AG20443 (cell line): ENCODE measurements at places on chromosomes 7 and 10.
A peak's percentile ranks its signal among the peaks of the same experiment; 100 is the strongest.

DNA sequence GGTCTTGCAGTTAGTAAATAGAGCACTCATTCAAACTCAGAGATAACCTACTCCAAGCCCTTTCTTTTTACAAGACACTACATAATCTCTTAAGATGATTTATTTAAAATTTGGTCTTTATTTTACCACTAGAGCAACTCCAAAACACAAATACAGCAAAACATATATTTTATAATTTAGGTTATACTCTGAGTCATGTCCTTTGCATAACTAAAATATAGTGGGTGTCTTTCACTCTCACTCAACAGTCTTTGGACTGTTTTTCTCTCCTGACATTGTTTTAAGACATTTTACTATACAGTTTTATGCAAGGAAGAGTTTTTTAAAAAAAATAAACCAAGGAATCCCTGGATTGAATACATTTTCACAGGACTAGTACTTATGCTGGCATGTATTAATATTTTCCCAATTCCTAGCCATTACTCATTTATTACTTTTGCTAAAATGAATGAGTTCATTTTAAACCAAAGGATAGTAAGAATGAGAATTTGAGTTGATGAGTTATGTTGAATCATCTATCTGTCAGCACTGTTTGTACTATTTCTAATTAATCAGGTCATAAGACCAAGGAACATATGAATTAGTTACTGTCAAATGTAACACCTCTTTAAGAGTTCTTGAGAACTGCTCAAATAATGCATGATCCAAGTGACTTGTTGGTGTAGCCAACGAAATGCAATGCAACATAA is 303.1 kb upstream of the FZD1 start:
- DNase-seq, result no peak

DNA sequence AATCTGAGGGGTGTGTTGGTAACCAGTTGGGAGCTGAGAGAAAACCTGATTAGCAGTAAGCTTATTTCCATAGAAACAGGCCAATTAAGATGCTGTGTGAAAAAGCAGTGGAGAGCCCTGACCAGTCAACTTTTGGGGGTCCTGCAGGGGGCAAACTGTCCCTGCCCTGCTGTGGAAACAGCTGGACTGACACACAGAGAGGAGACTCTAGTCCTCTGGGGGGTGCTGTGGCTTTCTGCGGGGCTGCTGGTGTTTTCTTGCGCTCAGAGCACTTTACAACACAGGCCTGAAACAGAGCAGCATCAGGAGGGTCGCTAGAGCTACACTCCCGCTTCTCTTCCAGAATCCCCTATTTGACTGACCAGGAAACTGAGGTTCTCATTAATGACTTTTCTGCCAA is 546.9 kb upstream of the GALNT17 start:
- DNase-seq, result no peak

GRCh38 chr10:95496246-95496911 is 64.8 kb downstream of the SORBS1 start:
- DNase-seq, result no peak

GRCh38 chr10:119245272-119245671 is 37.9 kb downstream of the GRK5 start:
- no peak for DNase-seq

GRCh38 chr7:111760043-111760442 is 197.8 kb upstream of the IMMP2L start:
- no peak for DNase-seq

- no peak for DNase-seq
Measured at GRCh38 chr7:106372126-106372525, 87.3 kb upstream of the NAMPT start.

DNA sequence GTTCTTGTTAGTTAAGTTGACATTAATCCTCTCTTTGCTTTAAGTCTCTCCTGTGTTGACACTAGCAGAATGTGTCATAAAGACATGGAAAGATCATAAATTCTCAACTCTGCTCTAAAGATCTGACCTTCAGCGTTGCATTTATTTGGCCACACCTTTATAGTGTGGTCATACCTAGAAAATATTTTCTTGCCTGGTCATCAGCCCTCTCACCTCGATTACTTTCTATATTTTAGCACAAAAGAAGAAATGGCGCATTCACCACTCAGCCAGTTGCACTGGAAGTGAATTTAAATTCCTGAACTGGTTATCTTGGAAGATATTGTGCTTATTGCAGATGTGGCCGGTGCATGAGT is 96.7 kb upstream of the PDCD4 start:
- no peak for DNase-seq

DNA sequence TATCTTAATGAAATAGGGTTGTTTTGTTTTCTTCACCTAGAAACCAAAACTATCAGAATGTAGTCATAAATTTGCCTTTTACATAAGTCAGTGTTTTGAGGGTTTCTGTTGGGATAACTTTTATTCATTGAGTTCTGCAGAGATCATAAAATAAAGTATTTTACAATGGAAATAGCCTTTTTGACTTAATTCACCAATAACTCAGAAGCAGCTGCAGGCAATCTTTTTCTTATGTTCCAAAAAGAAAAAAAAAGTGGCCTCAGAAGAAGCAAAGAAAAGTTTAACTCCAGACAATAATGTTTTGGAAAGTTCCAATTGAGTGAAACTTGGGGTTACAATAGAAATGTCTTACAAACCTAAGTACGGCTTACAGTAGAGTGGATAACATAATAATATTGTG is 491.7 kb upstream of the NRP1 start:
- no peak for DNase-seq

DNA sequence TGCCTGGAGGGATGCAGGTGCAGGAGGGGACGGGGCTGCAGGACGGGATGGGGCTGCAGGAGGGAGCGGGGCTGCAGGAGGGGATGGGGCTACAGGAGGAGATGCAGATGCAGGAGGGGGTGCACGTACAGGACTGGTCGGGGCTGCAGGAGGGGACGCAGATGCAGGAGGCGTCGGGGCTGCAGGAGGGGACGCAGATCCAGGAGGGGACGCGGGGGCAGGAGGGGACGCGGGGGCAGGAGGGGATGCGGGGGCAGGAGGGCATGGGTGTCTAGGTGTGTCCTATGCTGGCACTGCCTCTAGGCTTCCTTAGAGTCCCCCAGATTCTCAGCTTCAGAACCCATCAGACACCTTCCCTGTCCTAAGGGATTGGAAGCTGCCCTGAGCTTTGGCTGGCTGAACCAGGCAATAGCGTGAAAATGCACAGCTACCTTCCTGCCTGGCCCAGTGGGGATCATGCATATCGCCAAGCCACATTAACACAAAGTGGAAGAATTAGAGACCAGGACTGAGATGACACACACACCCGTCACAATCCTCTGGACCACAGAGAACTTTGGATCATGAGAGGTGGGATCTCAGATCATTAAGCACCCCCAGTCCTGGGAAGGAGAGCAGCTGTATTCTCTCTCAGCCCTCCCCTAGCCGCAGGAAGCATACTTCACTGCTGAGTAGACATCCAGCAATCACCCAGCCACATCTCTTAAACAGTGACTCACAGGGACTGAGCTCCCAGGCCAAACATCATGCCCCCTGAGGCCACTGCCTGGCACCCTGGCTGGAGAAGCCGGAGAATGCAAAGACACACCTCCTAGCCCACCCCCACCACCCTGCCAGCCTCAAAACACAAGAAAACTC is 67.3 kb downstream of the VWA2 start:
- peak; percentile 88 for DNase-seq

- DNase-seq, result no peak
Measured at GRCh38 chr10:121715076-121715475, 116.8 kb upstream of the FGFR2 start.

- no peak for DNase-seq
Measured at GRCh38 chr7:87226495-87226894, 7.0 kb upstream of the TMEM243 start.

- DNase-seq, result no peak
Measured at GRCh38 chr10:86663046-86663345, 5.3 kb upstream of the LDB3 start.

DNA sequence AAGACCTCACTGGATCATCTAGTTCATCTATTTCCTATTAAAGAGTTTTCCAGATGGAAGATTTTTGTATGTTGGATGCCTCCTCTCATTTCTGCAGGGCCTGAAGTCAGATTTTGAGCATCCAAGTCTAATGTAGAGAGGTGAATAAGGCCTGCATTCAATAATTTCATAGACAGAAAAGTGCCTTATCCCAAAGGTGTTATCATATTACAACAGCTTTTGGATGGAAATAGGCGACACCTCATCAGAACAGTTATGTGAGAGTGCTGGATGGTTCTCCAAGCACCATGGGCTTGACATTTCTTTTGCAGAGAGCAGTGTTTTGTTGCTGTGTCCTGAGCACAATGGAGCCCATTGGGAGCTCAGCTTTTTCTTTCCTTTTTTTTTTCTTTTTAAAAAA is 162.4 kb upstream of the MEOX2 start:
- no peak for DNase-seq

- DNase-seq, result no peak
Measured at GRCh38 chr7:135209225-135209834, 2.0 kb downstream of the WDR91 start.
